Dermis blood vessel endothelial cell (primary cell): ENCODE measurements at places on chromosomes 6 and 20. TPM values are rescaled to one million over a fixed set of nuclear protein-coding genes. Genes with fewer than 3 reads are reported as not detected.
A peak's percentile ranks its signal among the peaks of the same experiment; 100 is the strongest.

DNA sequence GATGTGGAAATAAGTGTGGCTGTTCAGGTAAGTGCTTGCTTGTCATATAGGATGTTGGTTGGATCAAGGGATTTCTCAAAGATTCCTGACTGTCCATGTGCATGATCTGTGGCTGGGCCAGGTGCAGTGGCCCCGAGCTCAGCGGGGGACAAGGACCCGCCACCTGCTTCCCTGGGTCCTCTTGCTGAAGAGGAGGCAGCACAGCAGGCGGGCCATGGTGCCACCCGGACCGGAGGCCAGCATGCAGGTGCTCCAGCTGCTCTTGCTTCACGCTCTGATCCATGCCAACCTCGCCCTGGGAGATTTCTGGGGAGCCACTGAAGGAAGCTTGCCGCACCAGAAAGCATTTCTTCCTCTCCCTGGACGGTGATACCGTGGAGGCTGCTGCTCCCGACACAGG is 173.8 kb downstream of the HIVEP2 start:
- no peak for DNase-seq

- DNase-seq, result no peak
These were observed 14.4 kb upstream of the FAM217A start for GRCh38 chr6:4093288-4093687.

GRCh38 chr6:121694801-121695251 is 259.4 kb downstream of the GJA1 start:
- DNase-seq, result no peak

GRCh38 chr6:160180706-160181105 is 59.1 kb downstream of the SLC22A1 start:
- no peak for DNase-seq

DNA sequence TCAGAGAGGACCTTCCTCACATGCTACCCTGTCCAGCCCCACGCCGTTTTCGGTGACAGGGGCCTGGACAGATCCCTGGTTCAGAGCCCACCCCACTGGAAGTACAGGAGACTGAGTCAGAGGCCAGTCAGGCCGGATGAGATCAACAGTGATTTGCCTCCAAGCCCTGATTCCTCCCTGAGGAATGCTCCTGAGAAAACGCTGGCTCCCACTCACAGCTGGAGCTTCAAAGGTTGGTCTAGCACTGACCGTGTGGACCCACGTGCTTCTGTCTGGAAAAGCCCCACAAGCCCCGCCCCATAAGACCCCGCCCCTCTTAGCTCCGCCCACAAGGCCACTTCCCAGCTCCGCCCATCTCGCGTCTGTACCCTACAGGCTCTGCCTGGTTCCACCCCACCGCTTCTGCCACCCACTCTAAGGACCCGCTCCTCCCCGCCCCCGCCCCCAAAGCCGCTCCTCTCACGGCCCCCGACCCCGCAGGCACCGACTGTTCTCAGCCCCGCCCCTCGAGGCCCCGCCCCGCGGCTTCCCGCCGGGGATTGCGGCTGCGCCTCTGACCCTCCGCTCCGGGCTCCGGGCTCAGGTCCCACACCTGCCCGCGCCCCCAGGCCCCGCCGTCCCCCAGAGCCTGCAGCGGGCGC is 64.9 kb upstream of the BHLHE23 start:
- DNase-seq, result peak; percentile 23

DNA sequence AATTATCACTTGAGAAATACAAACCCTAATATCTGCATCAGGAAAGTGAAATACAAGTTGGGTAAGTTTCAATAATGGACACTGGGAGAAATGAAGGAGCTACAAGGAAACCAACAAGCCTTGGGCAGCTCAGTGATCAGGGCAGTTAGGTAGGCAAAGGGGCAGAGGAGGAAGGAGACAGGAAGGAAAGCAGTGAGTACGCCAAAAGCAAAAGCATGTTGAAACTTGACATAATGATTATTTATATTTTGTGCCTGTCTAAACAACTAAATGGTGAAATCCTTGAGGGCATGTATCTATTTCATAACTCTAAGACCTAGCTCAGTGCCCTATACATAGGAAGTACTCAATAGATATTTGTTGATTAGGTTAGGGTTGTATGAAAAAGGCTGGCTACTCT is 23.3 kb downstream of the PXT1 start:
- peak; percentile 2 for DNase-seq

- DNase-seq, result no peak
These were observed 8.4 kb upstream of the CBFA2T2 start for GRCh38 chr20:33481431-33481941.

- DNase-seq, result peak; percentile 58
These were observed 25.4 kb downstream of the DIDO1 start for GRCh38 chr20:62900692-62901584.

DNA sequence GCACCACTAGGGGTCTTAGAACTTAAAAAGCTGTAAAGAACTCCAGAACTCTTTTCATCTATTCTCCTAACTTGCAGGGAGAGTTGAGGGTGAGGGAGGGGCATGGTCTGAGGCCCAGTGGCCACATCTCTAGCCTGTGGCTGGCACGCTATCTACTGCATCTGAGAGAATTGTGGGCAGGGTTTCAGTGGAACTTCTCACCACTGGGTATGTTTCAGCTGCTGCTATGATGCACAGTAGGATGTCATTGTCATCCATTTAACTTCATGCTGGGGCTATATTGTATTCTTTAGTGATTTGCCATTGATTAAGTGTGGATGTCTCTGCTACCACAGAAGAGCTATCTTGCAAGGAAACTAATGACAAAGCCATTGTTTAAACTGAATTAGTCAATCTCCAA is 4.5 kb downstream of the TMEM14A start:
- DNase-seq, result no peak

GRCh38 chr6:40727271-40727670 is 140.1 kb upstream of the LRFN2 start:
- DNase-seq, result no peak

DNA sequence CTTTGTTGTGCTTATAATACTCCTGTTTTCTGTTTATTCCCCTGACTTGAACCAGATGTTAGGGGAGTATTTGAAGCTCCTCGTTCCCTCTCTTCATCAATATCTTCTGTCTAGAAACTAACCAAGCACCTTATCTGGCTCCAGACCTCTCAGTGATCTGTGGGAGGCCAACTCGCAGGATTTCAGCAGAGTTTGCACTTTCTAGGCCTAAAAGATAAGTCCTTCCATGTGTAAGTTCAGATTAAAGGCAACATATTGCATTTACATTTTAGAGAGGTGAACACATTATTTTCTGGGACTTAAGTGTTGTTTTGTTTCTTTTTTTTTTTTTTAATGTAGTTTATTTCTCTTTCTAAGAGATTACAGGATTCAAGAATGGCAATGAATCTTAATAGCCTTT is 139.4 kb upstream of the AKAP12 start:
- DNase-seq, result no peak

GRCh38 chr20:35600176-35600992 is 15.2 kb upstream of the SPAG4 start:
- DNase-seq, result no peak

- no peak for DNase-seq
These were observed 48.1 kb downstream of the RIPOR2 start for GRCh38 chr6:24887545-24888140.

GRCh38 chr6:193180-193579 is 99.1 kb upstream of the DUSP22 start:
- no peak for DNase-seq

Gene ZSWIM3
- total RNA-seq, result 8.7 and 11.9 TPM in 2 replicates

Gene TCF21
- not detected in 2 replicates for total RNA-seq

Gene VWA7
- total RNA-seq, result 0.05 and 0.34 TPM in 2 replicates
